A549 treated with Mapracorat at 1 μM for 4 hours (cell line): ENCODE measurements at places on chromosomes 2 and 18. TPM values are rescaled to one million over a fixed set of nuclear protein-coding genes. Genes with fewer than 3 reads are reported as not detected.

Gene NFU1
- 41.1 to 47.3 TPM (median 45.4 TPM) in 5 replicates for total RNA-seq

Gene L3MBTL4
- total RNA-seq = not detected in 5 replicates

Gene SP140
- 0.27 TPM in 1 of 5 replicates, not detected in the others for total RNA-seq

Gene PTPRN
- total RNA-seq = 1.1 to 1.8 TPM (median 1.3 TPM) in 5 replicates
